ENCODE measurements at places on chromosomes 7 and 10.

DNA sequence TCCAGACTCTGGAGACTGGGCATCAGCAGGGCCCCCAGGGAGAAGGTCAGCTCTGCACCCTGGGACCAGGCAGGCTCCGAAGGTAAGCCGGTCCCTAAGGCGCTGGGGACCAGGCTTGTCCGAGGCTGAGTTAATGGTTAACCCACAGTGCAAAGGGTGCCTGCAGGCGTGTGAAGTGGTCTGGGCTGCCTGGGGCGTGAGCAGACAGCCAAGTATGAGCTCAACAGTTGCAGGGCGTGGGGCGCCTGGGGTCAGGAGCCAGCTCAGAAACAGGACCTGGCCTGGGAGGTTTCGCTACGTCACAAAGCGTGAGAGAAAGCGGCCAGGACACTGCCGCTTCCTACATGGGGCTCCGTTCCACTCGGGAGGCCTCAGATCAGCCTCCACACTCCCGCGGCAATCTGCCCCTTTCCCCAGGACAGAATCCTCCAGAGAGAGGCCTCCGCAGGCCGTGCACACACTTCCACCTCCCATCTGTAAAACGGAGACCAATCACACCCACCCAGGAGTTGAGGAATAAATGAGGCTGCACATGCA lies 16.0 kb downstream of the PDGFA start:
- no peak for DNase-seq

GRCh38 chr10:71231206-71231605 lies 18.8 kb downstream of the UNC5B start:
- no peak for DNase-seq

DNA sequence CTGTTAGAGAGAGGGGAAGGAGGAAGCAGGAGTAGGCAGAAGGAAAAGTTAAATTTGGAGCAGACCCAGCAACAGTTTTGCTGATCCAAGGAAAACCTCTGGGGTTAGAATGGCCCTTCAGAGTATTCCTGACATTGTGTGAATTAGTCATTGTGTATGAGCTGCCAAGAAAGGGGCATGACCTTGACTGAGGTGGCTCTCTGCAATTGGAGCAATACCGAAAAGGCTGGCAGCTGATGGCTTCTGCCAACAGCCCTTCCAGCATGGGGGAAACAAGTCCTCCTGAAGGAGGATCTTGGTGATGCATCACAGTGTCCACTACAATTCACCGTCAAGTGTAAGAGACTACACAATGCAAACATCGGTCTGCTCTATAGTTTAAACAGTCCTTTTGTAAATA lies 20.6 kb upstream of the WASL start:
- DNase-seq, result no peak

DNA sequence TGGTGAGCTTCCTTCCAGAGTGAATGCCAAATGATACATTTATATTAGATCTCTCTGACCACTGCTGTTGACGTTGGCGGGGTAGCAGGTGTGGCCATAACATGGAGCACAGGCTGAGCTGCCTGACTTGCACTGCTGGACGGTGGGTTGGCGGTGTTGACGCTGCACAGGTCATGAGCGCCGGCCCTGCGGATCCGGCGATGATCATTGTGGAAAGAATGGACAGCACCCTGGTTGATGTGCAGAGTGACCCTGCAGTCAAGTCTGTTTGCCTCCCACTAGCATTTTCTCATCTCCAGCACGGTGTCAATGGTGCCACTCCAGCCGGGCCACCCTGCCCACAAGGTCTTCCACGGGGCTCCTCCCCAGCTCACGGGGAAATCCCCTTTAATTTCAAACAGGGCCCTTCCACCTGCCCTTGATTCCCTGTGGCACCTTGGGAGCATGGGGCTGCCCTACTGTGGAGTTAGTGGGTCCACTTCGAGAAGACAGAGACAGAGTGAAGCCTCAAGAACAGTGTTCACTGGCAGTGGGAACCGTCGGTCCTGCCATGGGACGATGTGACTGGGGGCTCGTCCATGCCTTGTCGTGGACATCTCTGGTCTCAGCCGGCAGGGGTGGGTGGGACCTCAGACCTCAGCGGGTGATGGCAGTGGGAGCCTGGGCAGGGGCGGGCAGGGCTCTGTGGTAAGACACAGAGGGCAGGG lies 613.5 kb downstream of the PTPRN2 start:
- DNase-seq, result no peak

- DNase-seq, result no peak
These were observed 17.3 kb upstream of the EVX1 start for GRCh38 chr7:27224983-27225934.

DNA sequence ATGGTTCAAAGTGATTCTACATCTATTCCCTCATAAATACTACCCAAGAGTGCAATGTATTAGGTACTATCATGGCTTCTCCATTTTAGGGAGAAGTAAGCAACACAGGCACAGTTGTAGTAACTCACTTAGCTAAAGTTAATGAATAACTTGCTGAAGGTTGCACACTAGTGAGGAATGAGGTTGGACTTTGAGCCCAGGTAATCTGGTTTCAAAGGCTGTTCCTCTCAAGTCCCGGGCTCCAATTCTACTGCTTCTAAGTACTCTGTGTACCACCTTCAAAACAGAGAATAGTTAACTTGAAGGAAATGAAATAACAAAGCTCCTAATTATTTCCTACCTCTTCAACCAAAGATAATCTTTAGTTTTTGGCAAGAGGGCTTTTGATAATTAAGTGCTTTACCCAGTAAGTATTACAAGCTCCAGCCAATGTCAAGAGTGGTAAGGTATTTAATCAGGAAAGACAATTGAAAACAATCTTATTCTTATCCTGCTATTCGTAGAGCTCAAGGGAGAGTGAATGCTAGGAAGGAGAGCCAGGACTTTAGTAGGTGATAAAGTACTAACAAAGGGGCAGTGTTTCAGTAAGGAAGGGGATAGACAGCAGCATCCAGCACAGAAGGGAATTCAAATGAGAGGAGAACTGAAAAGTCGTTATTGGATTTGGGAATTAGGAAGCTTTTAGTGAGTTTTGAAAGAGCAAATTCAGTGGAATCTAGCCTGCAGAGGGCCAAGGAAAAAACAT lies 158.2 kb upstream of the PTPRZ1 start:
- DNase-seq, result no peak

- DNase-seq, result no peak
These were observed 444 bp downstream of the NKX1-2 start for GRCh38 chr10:124449170-124450011.

GRCh38 chr10:95214369-95214768 lies 20.3 kb downstream of the ACSM6 start:
- DNase-seq, result no peak

- DNase-seq, result no peak
These were observed 106.5 kb upstream of the INSIG1 start for GRCh38 chr7:155191137-155191536.

- no peak for DNase-seq
These were observed 29.5 kb downstream of the LYZL2 start for GRCh38 chr10:30600005-30600404.

GRCh38 chr10:59360605-59361405 lies 1.5 kb downstream of the FAM13C start:
- no peak for DNase-seq

- DNase-seq, result no peak
These were observed 27.1 kb downstream of the LRRC20 start for GRCh38 chr10:70355051-70356021.

GRCh38 chr10:97311111-97311626 lies 7.9 kb upstream of the FRAT1 start:
- DNase-seq, result no peak

GRCh38 chr10:49270565-49270964 lies 28.4 kb upstream of the C10orf71 start:
- no peak for DNase-seq

DNA sequence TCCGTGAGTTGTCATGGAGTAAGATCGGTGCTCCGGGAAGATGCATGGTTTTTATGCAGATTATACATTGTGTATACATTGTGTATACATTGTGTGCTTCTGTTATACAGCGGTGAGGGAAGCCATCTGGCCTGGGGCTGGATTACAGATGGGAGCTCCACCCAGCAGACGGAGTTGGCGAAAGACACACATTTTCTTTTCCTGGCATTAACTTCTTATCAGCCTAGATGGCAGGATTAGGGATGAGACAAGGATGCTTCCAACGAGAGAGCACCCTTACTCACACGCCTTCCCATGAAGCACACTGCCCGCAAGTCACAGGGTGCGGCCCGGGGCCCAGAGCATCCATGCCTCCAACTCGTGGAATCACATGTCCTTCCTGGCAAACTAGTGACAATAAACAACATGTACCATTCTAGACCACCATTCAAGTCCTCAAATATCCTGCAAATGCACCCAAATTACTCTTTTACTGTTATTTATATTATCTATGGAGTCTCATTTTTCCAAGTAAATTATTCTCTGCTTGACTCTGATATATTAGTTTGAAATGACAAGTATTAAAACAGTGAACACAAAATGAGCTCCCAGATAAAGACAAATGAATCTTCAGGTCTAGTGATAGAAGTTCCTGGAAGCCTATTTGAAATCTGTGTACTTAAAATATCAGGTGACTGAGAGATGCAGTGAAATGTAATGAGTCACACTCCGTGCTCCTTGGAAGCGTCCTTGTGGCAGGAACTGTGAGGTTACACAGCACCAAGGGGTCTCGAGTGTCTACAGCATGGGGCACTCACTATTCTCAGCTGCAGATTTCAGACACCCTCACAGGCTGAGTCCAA lies 29.8 kb upstream of the PPP2R2D start:
- no peak for DNase-seq

DNA sequence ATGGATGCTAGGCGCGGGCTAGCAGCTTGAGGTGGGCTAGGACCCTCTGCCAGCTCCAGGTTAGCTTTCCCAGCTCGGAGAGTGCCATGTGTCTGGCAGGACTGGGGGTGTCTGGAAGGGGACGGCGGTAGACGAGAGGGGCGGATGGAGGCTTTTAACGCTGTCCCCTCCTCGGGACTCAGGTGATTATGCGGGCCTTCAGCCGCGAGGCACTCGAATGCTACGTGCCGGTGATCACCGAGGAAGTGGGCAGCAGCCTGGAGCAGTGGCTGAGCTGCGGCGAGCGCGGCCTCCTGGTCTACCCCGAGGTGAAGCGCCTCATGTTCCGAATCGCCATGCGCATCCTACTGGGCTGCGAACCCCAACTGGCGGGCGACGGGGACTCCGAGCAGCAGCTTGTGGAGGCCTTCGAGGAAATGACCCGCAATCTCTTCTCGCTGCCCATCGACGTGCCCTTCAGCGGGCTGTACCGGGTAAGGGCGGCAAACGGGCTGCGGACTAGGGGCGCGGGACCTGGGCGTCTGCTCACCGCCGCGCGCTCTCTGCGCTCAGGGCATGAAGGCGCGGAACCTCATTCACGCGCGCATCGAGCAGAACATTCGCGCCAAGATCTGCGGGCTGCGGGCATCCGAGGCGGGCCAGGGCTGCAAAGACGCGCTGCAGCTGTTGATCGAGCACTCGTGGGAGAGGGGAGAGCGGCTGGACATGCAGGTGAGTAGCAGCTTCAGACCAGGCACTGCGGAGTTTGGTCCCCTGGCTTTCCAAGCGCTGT lies 1.1 kb downstream of the CYP26A1 start:
- DNase-seq, result no peak

DNA sequence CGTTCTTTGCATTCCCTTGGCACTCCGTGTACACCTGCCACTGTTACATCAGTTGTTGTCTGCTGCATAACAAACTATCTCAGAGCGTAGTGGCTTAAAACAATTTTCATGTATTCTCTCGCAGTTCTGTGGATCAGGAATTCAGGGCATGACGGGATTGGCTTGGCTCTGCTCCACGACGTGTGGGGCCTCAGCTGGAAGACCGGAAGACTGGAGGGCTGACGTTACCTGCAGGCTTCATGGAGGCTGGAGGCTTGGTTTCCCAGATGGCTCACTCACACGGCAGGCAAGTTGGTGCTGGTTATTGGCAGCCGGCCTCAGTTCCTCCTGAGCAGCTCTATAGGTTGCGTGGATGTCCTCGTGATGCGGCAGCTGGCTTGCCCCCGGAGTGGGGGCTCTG lies 25.5 kb downstream of the NYAP1 start:
- no peak for DNase-seq

DNA sequence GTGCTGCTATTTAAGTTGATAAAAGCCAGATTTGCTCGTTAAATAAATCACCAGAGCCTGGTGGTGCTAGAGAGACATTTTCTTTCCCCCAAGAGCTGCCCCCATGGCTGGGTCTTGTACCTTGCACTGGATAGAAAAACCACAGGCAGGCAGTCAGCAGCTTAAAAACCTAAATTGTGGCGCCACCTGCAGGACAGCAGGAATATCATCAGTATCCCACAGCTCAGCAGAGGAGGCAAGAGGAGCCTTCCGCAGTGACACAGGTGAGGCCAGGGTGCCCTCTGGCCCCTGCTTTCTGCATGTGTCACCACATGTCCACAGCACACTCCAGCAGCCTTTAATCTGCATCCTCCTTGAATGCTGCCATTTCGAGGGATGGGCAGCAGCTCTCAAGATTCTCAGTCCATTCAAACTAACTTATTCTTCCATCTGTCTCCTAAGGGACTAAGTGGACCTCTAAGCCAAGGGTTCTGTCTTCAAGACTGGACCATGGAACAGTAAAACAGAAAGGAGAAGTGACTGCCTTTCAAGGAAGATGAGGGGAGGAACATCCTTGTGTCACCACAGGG lies 4.5 kb upstream of the PLXNA4 start:
- DNase-seq, result peak; percentile 48

DNA sequence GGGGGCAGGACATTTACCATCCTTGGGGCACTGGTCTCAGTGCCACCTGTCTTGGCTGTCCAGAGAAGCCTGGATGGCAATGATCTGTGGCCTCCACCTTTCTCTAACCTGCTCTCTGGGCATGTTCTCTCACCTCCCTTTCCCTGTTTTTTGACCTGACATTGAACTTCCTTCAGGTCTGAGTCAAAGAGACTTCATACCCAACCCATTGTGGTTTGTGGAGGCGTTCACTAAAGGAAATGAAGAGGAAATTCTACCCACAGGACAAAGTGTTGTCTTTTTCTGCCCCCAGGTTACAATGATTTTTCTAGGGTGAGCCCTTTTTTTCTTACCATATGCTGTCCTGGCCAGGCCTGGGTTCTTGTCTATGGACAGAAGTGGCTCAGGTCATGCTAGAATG lies 76.6 kb downstream of the CYP26A1 start:
- no peak for DNase-seq

- no peak for DNase-seq
These were observed 864.8 kb downstream of the GATA3 start for GRCh38 chr10:8919280-8919679.

GRCh38 chr10:122863216-122864193 lies 15.9 kb downstream of the FAM24B start:
- no peak for DNase-seq

- DNase-seq, result no peak
These were observed 13.4 kb downstream of the SHH start for GRCh38 chr7:155798673-155799439.

GRCh38 chr10:115001506-115002381 lies 63.7 kb downstream of the TRUB1 start:
- no peak for DNase-seq

DNA sequence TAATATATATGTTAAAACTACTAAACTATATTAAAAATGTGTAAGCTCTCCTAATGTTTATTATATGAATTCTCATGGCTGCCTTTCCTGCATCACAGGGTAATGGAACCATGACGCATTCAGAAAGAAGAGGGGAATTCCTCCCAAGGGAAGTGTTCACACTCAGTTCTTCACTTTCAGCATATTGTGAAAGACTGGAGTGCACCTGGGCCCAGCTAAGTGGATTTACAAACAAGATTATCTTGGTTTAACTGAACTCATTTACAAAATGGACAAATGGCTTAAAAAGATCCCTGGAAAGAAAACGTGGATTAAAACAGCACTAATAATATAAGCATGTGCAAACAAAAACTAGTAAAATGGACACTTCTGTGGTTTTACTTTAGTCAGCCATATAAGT lies 149.8 kb downstream of the DOCK4 start:
- DNase-seq, result no peak

GRCh38 chr7:2863461-2864066 lies 19.5 kb upstream of the GNA12 start:
- DNase-seq, result peak; percentile 67
